ENCODE measurements at places on chromosomes 12 and 14. TPM values are rescaled to one million over a fixed set of nuclear protein-coding genes. Genes with fewer than 3 reads are reported as not detected.

Gene TAS2R30
- not detected for total RNA-seq

Gene KRT8
- total RNA-seq = 2,966 TPM

Gene RNASE1
- 0.18 TPM for total RNA-seq

Gene MYF6
- total RNA-seq = not detected

Gene SBNO1
- total RNA-seq = 23.4 TPM
